Hematopoietic multipotent progenitor cell treated with erythropoietin and hydrocortisone succinate and interleukin-3 and kit ligand, for 6 days (in vitro differentiated cells): ENCODE measurements at places on chromosomes 5 and 9.

DNA sequence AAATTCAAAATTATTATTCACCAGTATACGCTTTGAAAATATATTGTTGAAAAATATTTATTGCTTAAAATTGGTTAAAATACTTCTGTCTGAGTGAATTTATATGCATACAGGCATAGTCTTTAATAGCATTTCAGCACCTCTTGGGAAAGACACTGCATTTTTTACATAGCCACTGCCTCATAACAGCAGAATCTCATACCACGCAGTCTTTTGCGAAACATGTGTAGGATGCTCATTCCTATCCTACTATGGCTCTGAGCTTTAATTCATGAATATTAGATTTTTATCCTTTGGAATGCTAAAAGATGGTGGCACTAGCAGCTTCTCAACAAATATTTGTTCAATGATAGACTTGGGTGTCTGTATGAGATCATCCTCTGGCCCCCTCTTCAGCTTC lies 94.0 kb upstream of the SH3GL2 start:
- no peak for DNase-seq

DNA sequence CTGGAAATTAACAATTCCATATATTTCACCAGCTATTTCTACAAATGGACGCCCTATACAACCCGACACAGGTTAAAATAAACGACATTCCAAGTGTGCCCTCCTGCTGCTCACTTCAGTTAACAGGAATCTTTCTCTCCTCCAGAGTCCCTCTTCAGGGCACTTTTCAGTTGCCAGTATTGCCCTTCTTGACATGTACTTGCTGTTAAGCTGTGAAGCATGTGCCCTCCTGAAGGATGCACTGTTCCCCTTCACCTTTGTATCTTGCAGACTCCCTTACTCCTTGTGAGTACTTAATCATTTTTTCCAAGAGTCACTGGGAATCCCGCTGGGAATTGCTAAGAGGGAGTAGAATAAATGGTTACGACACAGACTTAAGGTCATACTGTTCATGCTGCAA lies 364.1 kb downstream of the CTNND2 start:
- DNase-seq = no peak

- DNase-seq = no peak
These were observed 43.1 kb upstream of the RXRA start for GRCh38 chr9:134283111-134283515.

DNA sequence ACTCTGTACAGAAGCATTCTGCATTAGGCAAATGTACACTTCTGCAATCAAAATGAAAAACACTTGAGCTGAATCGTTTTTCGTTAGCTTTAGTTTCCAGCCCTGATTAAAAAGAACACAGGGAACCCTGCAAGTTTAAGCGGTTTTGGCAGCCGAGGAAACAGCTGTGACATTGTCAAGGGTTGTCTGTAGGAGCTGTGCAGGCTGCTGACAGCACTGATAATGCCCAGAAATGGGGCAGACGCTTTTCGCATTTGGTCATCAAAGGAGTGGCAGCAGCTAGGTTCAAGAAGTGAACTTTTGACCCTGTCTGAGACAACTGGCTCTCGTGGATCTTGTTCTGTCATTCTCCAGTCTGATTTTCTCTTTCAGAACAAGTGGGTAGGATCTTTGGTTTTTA lies 165.6 kb upstream of the CCDC152 start:
- DNase-seq = peak; percentile 47

DNA sequence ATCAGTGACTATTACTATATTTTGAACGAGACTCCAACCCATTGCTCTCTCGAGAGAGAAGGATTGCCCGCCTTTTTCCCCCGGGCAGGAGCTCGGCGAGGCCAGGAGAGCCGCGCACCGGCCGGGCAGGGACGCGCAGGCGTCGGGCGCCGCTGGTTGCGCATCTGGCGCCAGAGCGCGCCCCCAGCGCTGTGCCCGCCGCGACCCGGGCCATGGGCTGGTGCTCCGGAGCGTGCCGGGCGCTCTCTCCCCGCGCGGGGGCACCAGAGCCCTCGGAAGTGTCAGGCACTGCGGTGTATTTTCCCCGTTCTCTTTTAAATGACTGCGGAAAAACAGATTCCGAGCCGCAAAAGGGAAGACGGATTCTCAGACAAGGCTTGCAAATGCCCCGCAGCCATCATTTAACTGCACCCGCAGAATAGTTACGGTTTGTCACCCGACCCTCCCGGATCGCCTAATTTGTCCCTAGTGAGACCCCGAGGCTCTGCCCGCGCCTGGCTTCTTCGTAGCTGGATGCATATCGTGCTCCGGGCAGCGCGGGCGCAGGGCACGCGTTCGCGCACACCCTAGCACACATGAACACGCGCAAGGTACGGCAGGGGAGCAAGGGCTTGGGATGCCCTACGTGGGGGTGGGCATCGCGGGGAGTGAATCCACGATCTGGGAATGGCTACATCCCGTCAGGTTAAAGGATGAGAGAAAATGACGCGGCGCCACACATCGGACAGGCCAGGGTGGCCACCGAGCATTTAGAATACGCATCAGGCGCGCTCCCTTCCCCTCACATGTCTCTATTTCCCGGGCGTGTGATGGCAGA lies 1.1 kb upstream of the NTRK2 start:
- DNase-seq = peak; percentile 64

DNA sequence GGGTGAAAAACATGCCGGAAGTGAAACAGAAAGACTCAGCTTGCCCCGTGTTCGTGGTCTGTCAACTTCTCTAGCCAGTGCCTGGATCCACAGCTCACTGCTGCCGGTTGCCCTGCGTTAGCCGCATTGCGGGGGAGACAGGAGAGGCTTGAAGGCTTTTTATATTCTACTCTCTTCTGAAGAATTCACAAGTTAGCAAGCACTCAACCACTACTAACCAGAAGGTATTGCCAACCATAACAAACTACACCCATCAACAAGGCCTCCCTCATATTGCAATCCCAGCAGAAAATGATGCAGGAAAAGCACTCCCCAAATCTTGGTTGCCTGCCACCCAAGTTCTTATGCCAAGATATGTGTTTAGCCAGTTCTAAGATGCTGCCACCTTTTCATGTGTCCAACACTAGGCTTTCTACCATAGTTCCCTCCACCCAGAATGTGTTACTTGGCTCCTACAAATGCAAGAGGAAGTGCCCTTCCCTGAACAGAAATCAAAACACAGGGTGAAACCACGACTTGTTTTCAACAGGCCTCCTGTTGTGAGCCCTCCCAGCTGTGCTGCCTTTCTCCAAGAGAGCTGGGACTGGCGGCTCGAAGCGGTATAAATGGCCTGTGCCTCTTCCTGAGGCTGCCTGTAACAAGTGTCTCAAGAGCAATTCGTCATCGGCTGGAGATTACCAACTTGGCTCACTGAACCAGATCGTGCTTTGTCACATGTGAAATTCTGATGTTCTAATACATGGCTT lies 129.0 kb downstream of the SNX18 start:
- DNase-seq = peak; percentile 29

- DNase-seq = peak; percentile 52
These were observed 861 bp downstream of the ZFYVE16 start for GRCh38 chr5:80408484-80409366.

GRCh38 chr9:38423973-38424843 lies at the start of gene IGFBPL1:
Gene IGFBPL1, minus strand, starts transcription at chr9:38424454. Its CDS starts 30 bp downstream, at chr9:38424424.
- peak; percentile 17 for DNase-seq

DNA sequence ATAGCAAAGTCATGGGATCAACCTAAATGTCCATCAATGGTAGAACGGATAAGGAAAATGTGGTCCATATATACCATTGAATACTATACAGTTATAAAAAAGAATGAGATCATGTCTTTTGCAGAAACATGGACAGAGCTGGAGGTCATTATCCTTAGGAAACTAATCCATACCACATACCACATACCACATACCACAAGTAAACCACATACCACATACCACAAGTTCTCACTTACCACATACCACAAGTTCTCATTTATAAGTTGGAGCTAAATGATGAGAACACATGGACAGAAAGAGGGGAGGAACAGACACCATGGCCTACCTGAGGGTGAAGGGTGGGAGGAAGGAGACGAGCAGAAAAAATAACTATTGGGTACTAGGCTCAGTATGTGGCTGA lies 154.6 kb upstream of the GHR start:
- no peak for DNase-seq

GRCh38 chr5:6251565-6252102 lies 126.7 kb downstream of the MED10 start:
- DNase-seq = no peak
